ENCODE measurements at places on chromosomes 1 and 21. TPM values are rescaled to one million over a fixed set of nuclear protein-coding genes. Genes with fewer than 3 reads are reported as not detected.

Gene SRSF10
- polyA plus RNA-seq, result 76.2 TPM

Gene CLDN17
- not detected for polyA plus RNA-seq

DNA sequence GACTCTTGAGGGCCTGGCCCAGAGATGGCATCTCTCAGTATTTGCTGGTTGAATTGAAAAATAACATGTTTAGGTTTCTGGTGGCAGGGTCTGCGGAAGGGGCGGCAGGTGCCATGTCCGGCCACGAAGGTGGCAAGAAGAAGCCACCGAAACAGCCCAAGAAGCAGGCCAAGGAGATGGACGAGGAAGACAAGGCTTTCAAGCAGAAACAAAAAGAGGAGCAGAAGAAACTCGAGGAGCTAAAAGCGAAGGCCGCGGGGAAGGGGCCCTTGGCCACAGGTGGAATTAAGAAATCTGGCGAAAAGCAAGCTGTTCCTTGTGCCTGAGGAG is 14.3 kb upstream of the FGR start:
- H3K4me3 ChIP-seq, result no peak overlapping the region
- no peak for DNase-seq
- no peaks in the 10 kb centered on the region for H3K27me3 ChIP-seq
- H3K4me1 ChIP-seq, result peaks cover 30% of the 10 kb centered on the region
- H3K36me3 ChIP-seq, result no peaks in the 10 kb centered on the region

DNA sequence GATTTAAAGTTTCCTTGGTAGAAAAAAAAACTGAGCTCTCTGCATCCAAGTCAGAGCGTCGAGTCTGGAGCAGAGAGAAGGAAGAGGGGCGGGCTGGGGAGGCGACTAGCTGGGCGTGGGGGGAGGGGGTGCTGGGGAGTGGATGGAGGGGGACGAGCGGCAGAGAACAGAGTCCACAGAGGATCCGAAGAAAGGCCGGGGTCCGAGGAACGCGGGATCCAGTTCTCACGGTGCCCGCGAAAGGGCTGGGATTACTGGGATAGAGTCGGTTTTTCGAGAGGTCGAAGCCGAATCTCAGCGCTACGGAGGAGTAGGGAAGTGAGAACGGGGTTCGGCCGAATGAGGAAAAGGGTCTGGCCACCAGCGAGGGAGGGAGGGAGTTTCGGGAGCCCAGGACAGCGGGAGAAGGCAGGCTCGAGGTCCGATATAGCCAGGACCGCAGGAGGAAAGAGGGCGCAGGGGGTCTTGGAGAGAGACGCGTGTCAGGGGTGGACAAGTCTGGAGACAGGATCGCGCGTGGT is 665 bp downstream of the DAB1 start:
- no peaks in the 10 kb centered on the region for H3K36me3 ChIP-seq
- no peaks in the 10 kb centered on the region for H3K4me1 ChIP-seq
- H3K27ac ChIP-seq, result no peak overlapping the region

DNA sequence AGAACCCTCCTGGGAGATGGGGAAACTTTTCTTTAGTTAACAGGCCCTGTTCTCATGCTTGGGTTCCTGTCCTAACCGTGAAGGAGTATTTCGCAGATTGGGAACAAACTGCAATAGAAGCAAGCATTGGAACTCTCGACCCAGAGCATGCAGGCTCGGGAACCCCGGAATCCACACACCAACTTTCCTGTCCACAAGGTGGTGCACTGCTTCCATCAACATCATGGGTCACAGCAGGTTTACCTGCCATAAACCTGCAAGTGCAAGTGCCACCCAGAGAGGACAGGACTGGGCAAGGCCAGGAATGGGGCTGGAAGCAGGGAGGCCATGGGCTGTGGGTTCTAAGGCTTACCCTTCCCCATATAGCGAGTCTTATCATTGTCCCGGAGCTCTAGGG is 6.9 kb downstream of the ENO1 start:
- peaks cover 62% of the 10 kb centered on the region for H3K4me1 ChIP-seq
- peaks cover 81% of the 10 kb centered on the region for H3K36me3 ChIP-seq
- peak overlapping the region; percentile 65 for H3K27ac ChIP-seq
- peak overlapping the region; percentile 45 for H3K4me3 ChIP-seq

DNA sequence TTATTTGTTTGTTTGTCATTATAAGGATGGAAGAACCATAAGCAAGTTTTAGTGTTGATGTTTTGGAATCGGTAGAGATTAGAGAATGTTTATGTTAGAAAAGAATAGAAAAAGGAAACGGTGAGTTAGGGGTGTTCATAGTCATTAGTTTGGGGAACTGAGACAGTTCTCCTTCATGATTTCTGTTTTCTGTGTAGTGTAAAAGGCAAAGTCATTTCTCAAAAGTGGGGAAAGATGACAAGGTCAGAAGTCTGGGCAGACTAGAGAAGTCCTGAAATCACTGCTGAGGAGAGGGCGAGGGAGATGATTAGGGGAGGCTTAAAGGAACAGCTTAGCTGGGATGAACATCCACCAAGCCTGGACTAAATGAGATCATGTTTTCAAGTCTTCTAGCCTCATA is 498.9 kb downstream of the TTLL7 start:
- no peaks in the 10 kb centered on the region for H3K36me3 ChIP-seq
- no peak overlapping the region for H3K4me3 ChIP-seq
- no peak for DNase-seq
- H3K4me1 ChIP-seq, result no peaks in the 10 kb centered on the region
- no peak overlapping the region for H3K27ac ChIP-seq

GRCh38 chr1:183301239-183301638 is 115.2 kb downstream of the LAMC2 start:
- no peaks in the 10 kb centered on the region for H3K36me3 ChIP-seq
- H3K4me1 ChIP-seq, result no peaks in the 10 kb centered on the region
- H3K4me3 ChIP-seq, result no peak overlapping the region
- no peak for DNase-seq
- H3K27ac ChIP-seq, result no peak overlapping the region

- peak overlapping the region; percentile 68 for H3K27ac ChIP-seq
- H3K4me3 ChIP-seq, result no peak overlapping the region
- peaks cover 19% of the 10 kb centered on the region for H3K4me1 ChIP-seq
- H3K27me3 ChIP-seq, result no peaks in the 10 kb centered on the region
- no peak for DNase-seq
These were observed 43.4 kb upstream of the SLC19A2 start for GRCh38 chr1:169529068-169529642.

- H3K27ac ChIP-seq, result peak overlapping the region; percentile 99
- peaks cover 25% of the 10 kb centered on the region for H3K36me3 ChIP-seq
- H3K4me1 ChIP-seq, result peaks cover 27% of the 10 kb centered on the region
These were observed 21.9 kb upstream of the MORC3 start for GRCh38 chr21:36297938-36298572.

GRCh38 chr1:109637446-109637845 is 17.8 kb downstream of the AMPD2 start:
- no peak for DNase-seq
- H3K27ac ChIP-seq, result no peak overlapping the region
- H3K4me1 ChIP-seq, result peaks cover 20% of the 10 kb centered on the region
- H3K36me3 ChIP-seq, result peaks cover 2% of the 10 kb centered on the region
- no peak overlapping the region for H3K4me3 ChIP-seq
- H3K27me3 ChIP-seq, result no peaks in the 10 kb centered on the region

Measured in CD14-positive monocyte (primary cell).